Activated CD4-positive, CD25-positive, alpha-beta regulatory T cell treated with anti-CD3 and anti-CD28 coated beads, Interleukin-2, amount 50 U/mL, for 16 hours (primary cell): ENCODE measurements at places on chromosomes 2 and 18.

DNA sequence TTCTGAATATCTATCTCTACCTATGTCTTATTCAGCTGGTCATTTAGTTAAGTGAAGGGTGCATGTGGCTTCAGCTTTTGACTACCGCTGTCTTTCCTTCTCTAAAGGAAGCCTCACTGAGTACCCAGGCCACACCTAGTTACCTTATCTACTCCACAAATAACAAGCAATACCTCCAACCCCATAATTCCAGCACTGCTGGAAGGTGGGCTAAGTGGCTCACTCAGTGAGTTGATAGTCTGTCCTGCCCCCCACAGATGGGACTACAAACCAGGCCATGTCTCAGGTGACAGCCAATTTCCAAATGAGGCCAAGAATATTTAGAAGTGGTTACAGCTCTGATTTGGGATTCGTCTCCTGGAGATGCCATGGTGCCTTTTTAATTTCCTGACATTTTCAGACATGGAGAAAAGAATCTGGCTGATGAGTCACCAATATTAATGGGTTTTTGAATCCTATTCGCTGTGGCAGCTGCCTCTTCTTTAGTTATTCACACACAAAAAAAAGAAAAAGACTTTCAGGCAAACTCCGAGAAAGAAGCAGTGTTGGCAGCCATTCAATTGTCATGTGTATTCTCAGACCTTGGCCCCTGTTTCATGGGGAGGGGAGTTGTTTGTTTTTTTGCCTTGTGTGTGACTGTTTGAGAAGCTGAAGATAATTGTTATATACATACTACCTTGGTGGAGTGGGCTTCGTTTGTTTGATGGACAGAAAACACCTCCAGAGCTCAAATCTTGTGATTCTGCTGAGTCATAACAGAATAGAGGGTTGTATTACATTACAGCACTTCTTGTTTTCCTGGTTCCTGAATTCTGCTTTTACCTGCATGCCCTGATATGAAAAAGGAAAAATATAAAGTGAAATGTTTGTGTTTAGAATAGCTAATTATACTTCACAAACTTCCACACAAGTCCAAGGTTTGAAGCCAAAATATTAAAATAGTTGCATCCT, 64.2 kb downstream of the SCG2 start:
- no peak for DNase-seq

DNA sequence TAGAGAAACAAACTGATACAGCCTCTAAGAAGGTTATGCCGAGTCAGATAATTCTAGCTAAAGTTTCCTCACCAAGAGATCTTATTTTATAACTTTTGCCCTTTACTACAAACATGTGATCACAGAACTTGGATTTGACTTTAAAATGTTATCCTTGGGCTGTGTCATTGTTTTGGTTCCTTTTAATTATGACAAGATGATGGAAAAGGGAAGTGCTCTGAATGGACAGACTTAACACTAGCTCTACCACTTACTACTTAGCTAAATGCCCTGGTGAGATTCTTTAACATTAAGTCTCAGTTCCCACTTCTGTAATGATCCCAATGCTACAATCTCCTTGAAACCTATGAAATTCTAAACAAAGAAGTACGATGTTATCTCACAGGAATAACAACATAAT, 69.9 kb downstream of the RTTN start:
- no peak for DNase-seq

DNA sequence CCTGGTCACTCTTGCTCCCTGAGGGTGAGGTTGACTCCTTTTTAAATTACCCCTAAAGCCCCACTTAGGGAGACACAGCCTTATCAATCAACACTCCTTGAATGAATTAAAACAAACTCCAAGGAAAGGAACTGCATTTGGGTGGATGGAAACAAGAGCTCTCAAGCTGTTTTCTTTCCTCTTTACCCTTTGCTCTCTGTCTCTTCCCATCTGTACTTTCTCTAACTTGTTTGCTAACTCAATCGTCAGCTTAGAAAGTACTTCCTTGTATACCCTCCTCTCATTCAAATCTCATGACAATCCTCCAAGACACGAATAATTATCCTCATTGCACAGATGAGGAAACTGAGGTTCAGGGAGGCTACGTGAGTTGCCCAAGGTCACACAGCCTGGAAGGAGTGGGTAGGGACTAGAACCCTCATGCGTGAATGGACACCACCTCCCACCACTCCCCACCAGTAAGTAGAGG, 32.7 kb downstream of the ZFP36L2 start:
- DNase-seq = no peak

DNA sequence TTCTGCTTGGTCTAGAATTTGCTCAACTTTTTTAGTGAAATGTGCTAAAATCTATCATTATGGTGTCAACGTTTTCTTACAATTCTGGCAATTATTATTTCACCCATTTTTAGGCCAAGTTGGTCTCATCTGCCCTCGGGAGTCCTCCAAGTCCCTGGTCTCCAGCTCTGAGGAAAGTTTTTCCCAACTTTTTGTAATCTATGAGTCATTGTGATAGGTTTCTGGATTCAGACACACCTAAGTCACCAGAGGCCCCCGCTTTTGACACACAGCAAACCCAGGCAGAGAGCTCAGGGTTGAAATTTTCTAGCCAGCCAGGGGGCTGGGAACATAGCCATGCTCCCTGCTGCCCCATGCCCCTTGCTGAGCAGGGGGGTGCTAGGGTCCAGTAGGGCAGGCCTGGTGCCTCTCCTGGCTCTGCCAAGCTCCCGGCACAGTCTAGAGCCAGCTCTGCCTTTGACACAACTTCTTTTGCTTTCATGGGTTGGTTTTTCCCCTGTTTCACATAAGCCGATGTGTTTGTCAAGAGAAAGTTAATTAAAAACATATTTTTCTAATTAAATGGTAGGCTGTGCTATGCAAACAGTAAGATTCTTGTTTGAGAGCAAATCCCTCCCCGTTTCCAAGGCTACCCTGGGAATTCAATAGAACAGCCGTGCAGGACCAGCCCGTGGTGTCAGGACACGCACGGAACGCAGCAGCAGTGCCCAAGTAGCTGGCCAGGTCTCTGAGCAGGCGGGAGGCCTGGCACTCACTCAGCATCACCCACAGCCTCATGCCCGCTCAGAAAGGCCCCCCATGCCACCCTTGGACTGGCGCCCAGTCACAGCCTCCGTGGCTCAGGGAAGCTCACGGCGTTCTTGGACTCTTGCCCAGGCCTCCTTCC, 25.5 kb upstream of the SNED1 start:
- no peak for DNase-seq

DNA sequence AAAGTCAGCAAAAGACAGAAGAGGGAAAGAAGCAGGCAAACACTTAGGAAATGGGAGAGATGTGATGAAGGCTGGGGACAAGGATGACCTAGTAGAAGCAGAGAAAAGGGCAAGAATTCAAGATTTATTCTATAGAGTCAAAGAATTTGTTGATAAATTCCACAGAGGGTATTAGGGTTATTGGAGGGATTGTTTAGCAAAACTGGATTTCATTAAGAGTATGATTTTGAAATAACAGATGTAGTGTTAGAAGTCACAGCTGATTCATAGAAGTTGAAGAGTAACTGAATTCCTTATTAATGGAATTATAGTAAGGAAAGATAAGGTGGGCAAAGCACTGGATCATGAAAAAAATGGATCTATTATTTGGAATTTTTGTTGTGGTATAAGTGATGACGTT, 48.6 kb downstream of the CEP192 start:
- no peak for DNase-seq

DNA sequence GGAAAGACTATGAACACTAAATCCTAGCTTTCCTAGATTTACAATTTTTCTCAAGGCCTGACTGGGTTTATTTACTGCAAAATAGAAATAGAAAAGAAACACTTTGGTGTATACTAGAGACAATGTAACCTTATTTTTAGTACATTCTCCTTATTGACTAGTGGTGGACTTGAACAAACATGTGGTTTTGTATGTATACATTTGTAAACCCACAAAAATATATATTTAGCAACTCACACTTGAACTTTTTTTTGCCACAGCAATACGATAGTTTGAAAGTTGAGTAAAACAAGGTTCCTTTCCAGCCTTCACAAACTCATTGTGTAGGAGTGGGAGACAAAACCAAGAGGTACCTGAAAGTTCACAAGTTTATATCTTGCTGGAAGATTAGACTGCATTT, 1633.4 kb upstream of the LRRTM1 start:
- DNase-seq = no peak

- no peak for DNase-seq
Measured at GRCh38 chr18:48942554-48943261, 8.1 kb downstream of the SMAD7 start.

DNA sequence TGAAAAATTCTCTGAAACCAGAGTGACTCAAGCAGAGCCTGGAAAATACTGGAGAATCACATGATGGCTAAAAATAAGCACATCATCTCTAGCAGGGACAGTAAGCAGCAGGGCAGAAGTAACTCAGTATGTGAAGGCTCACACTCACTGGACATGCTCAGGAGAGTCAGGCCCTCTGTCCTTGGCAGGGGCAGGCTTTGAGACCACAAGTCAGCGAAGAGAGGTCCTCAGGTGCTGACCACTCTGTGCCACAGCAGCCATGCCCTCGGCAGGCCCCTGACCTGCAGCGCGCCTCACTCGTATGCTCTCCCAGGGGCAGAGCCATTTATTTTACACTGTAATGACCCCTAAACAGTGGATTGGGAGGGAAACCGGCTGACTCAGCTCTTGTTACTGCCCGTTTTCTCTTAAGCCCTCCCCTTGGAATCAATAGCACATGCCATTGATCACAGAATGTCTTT, 76.8 kb downstream of the MAPRE2 start:
- no peak for DNase-seq

DNA sequence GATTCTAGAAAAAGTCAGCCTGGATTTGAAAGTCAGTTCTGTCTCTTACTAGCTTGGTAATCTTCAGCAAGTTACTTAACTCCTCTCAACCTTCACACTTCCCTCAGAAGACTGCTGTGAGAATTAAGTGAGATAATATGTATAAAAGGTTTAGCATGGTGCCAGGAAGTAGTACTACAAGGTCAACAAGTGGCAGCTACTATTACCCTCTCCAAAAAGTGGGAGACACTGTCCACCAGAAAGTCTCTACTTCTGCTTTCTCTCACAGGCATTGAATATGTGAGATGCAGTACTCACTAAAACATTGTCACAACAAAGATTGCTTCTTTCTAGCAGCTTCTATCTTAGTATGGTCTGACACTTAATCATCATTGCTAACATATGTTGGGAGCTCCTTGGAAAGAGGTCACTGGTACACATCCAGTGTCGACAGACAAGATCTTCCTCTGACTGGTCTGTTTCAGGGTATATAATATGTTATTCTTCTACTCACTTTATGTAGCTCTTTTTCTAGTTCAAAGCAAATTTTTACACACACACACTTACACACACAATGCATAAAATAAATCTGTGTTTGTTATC, 47.9 kb downstream of the DOCK10 start:
- DNase-seq = no peak

GRCh38 chr2:198441246-198441645, 636.9 kb downstream of the PLCL1 start:
- DNase-seq = no peak

DNA sequence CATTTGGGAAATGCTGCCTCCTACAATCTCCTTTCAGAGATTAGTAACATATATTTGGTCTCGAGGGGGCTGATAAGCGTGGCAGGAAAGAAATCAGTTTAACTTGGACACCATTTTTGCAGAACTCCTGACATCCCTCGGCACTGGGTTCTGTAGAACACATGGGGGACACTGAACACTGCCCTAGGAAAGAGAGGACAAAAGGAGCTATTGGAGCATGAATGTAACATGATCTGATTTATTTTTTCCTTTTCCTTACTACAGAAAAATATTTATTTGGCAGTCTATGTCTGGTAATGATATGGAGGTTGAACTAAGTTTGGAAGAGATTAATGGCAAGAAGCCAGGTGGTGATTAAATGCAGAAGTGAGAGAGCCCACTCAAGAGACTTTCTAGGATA, 153.8 kb downstream of the AFF3 start:
- no peak for DNase-seq

GRCh38 chr2:124610866-124611265, 585.8 kb downstream of the CNTNAP5 start:
- no peak for DNase-seq

- no peak for DNase-seq
Measured at GRCh38 chr18:74289137-74289536, 2.6 kb downstream of the CYB5A start.
